Left lobe of liver (tissue), 2 donors: ENCODE measurements at places on chromosomes 7 and 10. TPM values are rescaled to one million over a fixed set of nuclear protein-coding genes. Genes with fewer than 3 reads are reported as not detected.

The MRLN gene
- not detected for total RNA-seq

The C1GALT1 gene
- total RNA-seq = 13.2 TPM

The PLCE1 gene
- 0.28 TPM for total RNA-seq

- no peak for DNase-seq
These were observed 101.9 kb upstream of the TNRC18 start for GRCh38 chr7:5525271-5526099.

The SHTN1 gene
- total RNA-seq = 25.8 TPM

- no peak for DNase-seq
These were observed 1.3 kb downstream of the CNNM1 start for GRCh38 chr10:99330347-99330924.
